Activated T-cell treated with anti-CD3 and anti-CD28 coated beads, Interleukin-2, amount 50 U/mL, for 4 hours (primary cell): ENCODE measurements at places on chromosomes 7 and 10. TPM values are rescaled to one million over a fixed set of nuclear protein-coding genes. Genes with fewer than 3 reads are reported as not detected.

ARMS2 gene
- not detected for total RNA-seq

UNCX gene
- total RNA-seq = not detected

C7orf33 gene
- not detected for total RNA-seq

- no peak for DNase-seq
These were observed 13.8 kb downstream of the RSU1 start for GRCh38 chr10:16803464-16803863.

- DNase-seq = no peak
These were observed 108.7 kb upstream of the ADAM12 start for GRCh38 chr10:126496771-126497545.

DNA sequence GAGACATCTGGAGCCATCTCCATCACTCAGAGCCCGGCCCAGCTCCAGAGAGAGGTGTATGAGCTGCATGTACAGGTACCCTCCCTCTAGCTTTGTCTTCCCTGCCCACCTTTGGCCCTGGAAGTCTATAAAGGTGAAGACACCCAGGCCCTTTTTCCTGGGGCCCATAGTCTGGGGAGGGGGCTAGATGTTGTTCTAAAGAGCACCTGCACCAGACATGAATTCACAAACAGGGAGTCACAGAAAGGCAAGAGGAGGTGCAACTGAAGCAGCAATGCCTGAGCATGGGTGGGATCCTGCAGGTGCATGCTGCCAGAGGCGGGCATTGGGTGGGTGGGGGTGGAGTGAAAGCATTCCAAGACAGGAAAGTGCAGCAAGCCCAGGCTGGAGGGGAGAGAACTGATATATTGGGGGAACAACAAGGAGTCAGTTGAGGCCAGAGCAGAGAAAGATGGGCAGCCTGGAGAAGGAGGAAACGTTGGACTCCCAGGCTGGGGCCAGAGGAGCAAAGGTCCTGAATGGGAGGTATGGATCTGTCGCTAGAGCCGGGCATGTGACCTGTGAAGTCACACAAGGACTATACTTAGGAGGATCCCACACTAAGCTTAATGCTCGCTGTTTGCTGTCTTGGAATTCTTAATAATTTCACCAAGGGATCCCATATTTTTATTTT lies 11.7 kb downstream of the CDHR1 start:
- DNase-seq = no peak

KLLN gene
- 0.32 TPM for total RNA-seq

ITGB8 gene
- total RNA-seq = 0.11 TPM

DNA sequence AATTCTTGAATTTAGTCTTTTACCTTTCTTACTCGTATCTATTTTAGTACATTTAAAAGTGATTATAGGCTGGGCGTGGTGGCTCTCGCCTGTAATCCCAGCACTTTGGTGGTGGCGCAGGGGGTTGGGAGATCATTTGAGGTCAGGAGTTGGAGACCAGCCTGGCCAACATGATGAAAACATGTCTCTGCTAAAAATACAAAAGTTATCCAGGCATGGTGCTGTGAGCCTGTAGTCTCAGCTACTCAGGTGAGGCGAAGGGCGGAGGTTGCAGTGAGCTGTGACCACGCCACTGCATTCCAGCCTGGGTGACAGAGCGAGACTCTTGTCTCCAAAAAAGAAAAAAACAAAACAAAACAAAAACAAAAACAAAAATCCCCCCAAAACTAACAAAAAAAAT lies 12.2 kb downstream of the PRKCQ start:
- no peak for DNase-seq

- DNase-seq = no peak
These were observed 47.8 kb upstream of the FIGNL1 start for GRCh38 chr7:50497968-50498367.

PDIA4 gene
- 134 TPM for total RNA-seq

- DNase-seq = no peak
These were observed 116.0 kb downstream of the NPTX2 start for GRCh38 chr7:98733036-98733435.

DNA sequence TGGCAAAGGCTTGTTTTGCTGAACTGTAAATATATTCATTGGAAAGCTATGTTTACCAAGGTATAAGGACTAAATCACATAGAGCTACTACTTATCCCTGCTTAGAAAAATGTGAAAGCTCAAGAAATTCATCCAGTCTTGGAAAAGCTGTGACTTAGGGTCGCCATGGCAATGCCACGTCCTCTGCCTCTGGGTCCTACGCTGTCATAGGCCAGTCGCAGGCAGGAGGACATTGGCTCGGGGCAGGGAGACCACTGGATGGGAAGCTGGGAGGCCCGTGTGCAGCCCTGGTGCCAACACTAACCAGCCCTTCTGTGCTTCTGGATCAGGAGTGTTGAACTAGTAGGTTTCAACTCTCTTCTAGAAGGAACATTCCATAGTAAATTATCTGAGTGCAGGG lies 67.3 kb upstream of the PDZD8 start:
- no peak for DNase-seq

- no peak for DNase-seq
These were observed 201.8 kb downstream of the GLI3 start for GRCh38 chr7:42035210-42035609.
